ENCODE measurements at places on chromosomes 3 and 15.

GRCh38 chr3:128996726-128997125 is 2.9 kb upstream of the CFAP92 start:
- DNase-seq, result no peak

- no peak for DNase-seq
Observed at GRCh38 chr15:35107122-35107521, 22.0 kb upstream of the NANOGP8 start.

DNA sequence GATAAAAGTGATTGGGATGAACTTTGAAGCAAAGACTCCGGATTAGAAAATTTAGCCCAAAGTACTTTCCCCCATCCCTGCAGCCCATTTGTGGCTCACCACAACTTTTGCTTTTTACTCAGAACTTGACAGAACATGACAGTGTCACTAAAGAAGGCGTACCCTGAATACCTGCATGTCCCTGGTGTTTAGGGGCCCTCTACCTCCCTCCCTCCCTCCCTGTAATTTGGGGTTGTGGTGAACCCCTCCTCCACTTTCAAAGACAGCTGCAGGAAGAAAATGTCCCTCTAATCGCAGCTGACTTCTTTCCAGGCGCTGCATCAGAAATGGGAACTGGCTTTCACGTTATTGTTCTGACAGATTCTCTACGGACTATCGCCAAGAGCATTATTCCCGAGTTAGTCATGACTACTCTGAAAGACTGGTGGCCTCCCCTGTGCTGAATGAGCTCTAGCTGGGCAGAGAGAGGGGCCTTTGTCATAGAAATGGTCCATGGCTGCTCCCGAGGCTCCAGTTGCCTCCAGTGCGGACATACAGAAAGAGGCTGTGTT is 93.2 kb upstream of the ARHGEF3 start:
- DNase-seq, result no peak

- no peak for DNase-seq
Observed at GRCh38 chr3:21100656-21101359, 650.2 kb downstream of the ZNF385D start.

- no peak for DNase-seq
Observed at GRCh38 chr15:55322467-55322866, 3.4 kb downstream of the PIGB start.

Measured in hematopoietic multipotent progenitor cell (in vitro differentiated cells).